ENCODE measurements at places on chromosomes 3 and 15.

GRCh38 chr3:164641071-164641470 lies 437.2 kb downstream of the SI start:
- DNase-seq = no peak

- no peak for DNase-seq
Observed at GRCh38 chr3:57673156-57673555, 19.7 kb downstream of the DENND6A start.

- no peak for DNase-seq
Observed at GRCh38 chr3:102410616-102411015, 24.2 kb upstream of the ZPLD1 start.

GRCh38 chr15:41901431-41901830 lies 7.6 kb upstream of the SPTBN5 start:
- no peak for DNase-seq

DNA sequence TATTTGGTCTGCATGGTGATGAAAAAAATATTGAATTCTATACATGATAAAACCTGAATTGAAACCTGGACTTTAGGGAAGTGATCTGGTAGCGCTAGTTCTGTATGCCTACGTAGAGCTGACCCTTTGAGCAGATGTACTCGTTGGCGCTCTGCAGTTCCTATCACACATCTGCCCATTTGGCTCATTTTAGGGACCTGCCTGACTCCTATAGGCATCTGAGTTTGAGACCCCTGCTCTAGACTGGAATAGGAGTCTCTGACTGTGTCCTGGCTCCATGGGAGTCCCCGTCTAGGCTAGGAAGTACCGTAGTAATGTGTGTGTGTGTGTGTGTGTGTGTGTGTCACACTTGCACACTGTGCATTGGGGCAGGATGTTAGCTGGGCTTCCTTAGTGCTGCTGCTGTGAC lies 21.2 kb downstream of the STARD5 start:
- no peak for DNase-seq

DNA sequence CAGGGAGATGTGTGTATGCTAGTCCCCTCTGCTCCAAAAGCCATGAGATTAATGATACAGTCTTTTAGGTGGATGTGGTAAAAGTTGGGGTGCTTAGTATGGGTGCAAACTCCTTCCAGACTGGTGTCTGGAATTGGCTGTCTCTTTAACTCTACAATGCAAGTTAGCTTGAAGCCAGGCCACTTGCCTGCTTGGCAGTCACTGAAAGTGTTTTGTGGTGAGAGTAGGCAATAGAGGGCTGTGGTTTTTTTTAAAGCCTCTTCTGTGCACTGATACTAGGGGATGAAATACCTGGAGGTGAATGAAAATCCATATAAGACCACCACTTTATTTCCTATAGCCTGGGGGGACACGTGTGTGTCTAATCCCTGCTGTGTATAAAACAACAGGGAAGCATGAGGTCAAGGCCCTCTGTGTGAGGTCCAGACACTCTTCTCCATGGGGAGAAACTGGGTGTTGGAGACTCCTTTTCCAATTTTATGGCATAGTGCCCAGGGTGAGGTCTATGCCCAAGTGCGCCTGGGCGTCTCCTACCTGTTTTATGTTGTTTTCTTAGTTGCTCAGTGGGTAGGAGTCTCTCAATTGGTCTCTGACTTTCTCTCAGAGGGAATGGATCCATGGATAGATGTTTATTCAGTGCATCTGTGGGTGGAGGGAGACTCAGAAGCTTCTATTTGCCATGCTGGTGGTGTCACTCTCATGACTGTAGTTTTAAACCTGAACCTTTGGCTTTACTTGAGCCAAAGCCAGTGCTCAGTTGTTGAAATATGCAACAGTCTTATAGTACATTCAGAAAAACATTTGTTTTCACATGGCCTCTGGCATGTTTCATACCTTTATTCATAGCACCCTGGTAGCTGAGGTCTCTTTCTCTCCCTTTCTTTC lies 327.8 kb upstream of the ATP11B start:
- no peak for DNase-seq

DNA sequence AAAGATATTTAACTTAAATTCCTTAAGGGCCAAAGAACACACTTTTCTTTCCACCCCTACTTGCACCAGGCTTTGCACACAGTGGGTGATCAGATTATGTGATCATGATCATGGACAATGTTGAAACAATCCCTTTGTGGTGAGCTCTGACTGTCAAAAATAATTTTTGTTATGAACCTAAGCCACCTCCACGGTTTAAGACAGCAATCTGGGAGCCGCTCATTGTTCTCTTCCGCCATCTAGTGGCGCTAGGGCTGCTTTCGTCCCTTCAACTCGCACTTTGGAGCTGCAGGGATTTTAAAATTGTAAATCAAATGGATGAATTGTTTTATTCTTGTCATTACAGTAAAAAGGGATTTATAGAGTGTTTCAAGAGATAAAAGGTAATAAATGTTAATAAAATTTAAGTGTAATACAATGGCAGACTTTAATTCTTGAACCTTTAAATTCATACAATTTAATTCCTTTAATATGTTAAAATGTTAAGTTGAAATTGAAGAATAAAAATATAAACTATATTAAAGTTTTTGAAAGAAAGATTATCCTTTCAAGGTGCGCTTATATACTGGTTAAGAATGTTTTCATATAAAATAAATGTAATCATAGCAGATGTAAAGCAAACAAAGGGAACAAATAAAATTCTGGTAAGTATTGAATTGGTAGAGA lies 45.3 kb upstream of the ARL6 start:
- DNase-seq = peak; percentile 38

DNA sequence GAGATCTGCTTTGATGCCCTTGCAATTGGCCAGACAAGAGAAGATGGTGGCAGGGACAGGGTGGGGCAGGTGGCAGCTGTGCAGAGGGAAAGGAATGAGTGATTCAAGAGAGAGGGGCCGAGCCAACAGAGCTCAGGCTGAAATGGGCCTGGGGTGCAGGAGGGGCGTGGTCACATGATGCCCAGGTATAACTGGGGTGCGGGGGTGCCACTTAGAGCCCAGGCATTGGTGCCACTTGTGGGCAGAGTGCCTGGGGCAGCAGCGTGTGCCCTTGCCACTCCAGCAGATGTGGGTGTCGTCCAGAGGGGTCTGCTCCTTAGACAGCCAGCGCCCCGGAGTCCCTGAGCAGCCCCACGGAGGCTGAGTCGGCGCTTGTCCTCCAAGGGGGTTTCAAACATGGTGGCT lies 88.7 kb downstream of the PLXNA1 start:
- DNase-seq = no peak

DNA sequence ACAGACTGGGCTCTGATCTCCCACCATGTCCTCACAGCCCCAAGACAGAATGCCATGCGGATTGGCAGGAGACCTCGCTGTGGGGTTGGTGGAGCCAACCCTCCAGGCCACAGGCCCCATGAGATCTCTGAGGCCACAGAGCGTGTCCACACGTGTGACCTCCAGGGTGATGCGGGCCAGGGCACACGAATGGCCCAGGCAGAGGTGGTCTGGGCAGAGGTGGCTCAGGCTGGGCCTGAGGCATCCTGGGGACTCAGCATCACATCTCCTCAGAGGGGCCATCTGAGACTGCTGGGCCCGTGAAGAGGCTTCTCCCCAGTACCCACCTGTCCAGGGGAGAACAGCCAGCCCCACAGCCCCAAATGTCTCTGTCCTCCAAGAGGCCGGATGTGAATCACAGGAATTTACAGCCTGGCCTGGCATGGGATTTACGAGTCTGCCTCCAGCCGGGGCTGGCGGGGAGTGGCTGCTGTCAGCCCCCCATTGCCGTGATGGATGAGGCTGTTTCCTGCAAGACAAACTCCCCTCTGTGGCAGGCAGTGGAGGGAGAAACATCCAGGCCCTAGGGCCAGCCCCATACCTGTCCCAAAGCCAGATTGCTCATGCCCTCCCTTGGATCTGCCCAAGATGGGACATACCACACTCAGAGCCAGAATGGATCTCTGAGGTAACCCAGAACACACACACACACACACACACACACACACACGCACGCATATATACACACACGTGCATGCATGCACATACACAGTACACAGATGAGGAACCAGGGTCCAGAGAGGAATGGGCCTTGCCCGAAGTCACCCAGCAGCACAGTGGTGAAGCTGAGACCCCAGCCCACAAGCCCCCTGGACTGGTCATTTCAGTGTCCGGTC lies 208.3 kb downstream of the TBC1D2B start:
- DNase-seq = no peak

GRCh38 chr3:15794303-15794771 lies 3.4 kb downstream of the ANKRD28 start:
- DNase-seq = no peak

- DNase-seq = no peak
Observed at GRCh38 chr3:159026510-159026909, 224.7 kb downstream of the MFSD1 start.

DNA sequence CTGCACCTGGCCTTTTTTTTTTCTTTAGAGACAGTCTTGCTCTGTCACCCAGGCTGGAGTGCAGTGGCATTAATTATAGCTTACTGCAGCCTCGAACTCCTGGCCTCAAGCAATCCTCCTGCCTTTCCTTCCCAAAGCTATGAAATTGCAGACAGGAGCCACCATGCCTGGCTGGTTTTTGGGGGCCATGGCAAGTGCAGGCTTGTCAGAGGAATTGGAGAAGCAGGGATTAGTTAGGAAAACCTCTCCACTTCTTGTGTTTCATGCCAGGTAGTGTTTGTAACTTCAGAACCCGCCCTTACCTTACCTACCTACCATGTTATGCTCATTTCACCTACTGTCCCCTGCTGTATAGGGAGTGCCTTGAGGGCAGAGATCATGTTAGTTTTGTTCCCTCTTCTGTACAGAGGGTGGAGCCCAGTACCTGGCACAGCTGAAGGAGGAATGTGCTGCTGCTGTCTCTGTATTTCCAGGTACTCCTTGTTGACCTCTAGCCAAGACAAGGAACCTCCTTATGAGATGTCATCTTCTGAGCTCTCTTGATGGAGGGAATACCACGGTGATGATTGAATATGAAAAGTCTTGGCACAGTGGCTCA lies 43.8 kb downstream of the TRAK1 start:
- no peak for DNase-seq

- DNase-seq = no peak
Observed at GRCh38 chr3:145124900-145125678, 1035.9 kb downstream of the PLOD2 start.

- DNase-seq = no peak
Observed at GRCh38 chr3:49646236-49646635, 27.9 kb upstream of the APEH start.

DNA sequence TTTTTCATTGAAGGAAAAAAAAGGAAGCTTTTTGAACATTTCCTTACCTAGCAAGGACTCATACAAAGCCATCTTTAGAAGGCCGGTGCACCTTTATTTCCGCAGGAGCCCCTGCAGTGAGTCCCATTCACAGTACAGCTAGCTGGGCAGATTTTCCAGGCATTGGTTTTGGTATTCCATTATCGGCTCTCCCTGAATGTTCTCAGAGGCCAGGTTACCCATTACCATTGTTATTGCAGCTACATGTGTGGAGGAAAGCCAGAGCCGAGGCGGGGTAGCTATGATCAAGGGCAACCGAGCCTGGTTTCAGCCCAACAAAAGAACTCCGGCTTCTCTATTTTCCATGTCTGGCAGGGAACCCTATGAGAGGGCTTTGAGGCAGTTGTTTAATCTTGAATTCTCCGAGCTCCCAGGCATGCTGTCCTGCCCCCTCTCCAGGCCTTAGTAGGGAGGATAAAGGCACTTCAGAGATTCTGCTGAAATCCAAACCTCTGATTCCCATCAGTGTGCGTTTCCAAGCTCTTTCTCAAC lies 100.3 kb downstream of the LRRK1 start:
- no peak for DNase-seq

DNA sequence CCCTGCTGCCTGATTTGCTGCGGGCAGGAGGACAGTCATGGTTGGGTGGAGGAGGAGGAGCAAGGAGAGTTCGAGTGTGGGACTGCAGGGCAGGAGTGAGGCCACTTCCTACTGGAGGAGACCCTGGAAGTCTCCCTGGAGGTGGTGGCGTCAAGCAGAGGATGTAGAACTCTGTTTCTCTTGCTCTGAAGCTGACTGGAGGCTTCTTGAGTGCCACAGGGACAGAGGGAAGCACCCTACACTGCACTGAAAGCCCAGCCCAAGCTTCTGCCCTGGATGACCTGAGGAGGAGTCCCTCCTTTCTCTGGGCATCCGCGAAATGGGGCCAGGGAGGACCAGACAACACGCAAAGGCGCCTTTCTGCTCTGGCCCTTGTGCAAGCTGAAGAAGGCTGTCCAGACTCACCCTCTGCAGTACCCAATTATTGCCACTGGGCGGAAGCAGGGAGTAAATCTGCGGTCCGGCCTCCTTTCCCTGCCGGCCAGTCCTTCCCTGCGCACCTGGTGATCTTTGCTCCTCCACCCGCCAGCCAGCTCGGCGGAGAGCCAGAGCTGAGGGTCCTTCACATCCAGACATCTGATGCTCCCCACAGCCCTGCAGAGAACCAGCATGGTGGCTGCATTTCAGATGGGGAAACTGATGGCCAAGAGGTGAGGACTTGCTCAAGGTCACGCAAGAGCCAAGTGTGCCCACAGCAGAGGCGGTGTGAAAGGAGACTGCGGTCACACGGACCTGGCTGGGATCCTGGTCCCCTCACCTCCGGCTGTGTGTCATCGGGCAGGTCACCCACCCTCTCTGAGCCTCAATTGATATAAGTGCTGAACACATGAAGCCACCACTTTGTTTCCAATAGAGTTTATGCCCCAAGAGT lies 207.1 kb downstream of the TBC1D2B start:
- no peak for DNase-seq

DNA sequence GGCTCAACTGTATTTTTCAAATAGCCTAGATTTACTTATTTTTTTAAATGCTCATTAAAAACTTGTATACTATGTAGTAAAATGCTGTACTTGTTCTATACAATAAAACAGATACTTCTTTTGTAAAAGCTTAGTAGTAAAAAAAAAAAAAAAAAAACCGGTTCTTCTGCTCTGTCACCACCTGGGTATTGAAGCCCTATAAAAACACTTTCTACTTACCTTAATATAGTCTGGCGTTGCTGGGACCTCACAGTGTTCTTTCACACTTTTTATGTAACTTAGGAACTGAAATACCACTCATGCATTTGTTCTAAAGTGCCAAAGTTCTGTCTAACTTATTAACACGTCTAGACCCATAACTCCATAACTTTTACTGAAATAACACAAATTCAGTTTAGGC lies 61.4 kb downstream of the TASOR start:
- no peak for DNase-seq

DNA sequence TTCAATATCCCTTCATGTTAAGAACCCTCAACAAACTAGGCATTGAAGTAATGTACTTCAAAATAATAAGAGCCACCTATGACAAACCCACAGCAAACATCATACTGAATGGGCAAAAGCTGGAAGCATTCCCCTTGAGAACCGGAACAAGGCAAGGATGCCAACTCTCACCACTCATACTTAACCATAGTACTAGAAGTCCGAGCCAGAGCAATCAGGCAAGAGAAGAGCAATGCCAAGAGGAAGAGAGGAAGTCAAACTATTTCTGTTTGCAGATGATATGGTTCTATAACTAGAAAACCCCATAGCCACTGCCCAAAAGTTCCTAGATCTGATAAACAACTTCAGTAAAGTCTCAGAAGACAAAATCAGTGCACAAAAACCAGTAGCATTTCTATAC lies 161.9 kb downstream of the UBE2E2 start:
- DNase-seq = no peak
